ENCODE measurements at places on chromosomes 12 and 14.

DNA sequence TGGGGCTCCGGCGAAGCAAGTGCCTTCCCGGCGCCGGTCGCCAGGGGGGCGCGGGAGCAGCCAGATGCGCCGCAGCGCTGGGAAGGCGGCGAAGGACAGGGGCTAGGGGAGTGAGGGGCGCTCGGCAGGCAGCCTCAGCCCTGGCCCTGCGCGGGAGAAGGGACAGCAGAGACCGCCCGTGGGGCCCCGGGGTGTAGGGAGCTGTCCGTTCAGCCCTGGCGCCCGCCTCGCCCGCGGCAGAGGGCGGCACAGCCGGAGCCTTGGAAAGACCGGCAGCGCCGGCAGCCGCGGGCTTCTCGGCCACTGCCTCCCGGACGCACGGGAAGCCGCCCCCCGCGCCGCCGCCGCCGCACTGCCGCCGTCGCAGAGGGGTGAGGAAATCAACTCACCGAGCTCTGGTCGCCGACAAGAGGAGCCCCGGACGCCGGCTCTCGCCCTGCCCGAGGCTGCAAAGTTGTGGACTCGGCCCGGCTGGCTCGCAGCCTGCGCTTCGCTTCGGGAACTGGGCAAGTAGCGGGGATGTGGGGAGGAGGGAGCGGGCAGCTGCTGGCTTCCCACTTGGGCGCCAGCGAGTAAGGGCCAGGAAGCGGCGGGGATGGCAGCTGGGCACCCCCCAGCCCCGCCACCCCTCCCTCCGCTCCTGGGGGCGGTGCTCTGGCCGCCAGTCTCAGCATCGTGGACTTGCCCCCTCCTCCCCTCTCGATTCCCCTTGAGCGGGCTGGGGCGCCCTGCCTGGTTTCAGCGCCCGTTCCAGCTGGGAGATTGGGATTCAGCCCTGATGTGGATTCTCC is at the start of gene ZDHHC22:
TSS of gene ZDHHC22 (minus strand) at position 578 of the 791 bp plus-strand sequence. CDS start 2,053 bp downstream, outside the sequence.
- peak; percentile 86 for DNase-seq

DNA sequence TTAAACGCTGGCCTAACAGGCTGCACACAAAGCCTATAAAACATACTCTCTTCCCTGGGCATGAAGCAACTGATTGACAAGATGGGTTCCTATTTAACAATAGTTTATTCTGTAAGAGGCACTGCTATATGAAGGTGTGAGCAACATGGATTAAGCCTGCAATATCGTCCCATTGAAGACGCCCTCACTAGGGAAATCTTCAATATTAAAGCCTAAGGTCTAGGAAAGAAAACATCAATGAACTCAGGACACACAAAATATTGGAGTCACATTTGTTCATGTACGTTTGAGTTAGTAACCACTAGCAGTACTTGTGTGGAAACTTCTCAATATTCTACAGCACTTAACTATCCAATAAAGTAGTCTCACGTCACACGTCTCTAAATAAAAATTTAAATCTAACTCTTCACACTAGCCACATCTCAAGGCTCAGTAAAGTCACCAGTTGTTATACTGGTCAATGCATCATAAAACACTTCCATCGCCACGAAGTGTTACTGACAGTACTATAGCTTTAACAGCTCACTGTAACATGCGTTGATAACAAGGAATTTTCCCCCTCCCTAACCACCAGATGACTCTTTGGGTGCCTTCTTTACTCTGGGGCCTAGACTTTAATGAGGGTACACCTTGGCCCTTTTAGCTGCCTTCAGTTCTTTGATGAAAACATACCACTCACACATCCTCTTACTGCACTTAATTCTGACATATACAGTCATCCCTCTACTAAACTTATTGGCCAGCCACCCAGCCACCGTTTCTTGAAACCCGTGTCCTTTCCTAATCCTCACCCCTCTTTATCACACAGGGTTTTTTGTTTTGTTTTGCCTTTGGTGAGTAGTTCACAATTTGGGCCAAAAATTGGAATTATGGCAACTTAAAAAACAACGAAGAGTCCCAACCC is 50.1 kb upstream of the OR5AU1 start:
- no peak for DNase-seq

GRCh38 chr14:64416348-64416932 is 28.3 kb downstream of the MTHFD1 start:
- no peak for DNase-seq

- DNase-seq: no peak
These were observed 291.8 kb downstream of the TMEM121 start for GRCh38 chr14:105817971-105818711.

DNA sequence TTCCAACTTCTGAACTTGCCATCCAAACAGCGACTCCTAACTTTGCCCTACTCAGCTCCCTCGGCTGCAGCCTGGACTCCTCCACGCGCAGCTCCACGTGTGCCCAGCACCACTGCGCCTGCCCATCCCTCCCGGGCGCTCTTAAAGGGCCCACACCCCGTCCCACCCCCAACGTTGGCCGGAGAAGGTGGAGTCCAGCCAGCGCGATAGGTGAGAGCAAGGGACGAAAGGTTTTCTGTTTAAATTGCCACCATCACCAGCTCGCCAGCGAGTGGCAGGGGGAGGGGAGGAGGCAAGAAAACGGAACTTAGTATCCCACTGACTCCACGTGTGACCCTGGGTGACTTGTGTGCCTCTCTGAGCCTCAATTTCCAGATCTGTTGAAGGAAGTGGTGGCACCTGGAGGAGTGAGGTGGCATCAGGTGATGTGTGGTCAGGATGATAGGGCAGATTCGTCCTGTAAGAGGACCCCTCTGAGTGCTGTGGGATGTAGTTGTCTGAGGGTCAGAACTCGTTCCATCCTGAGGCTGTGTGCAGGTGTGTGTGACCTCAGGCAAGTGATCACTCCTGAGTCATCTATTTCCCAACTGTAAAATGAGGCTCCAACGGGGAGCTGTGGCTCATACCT is 59.7 kb downstream of the TRPV4 start:
- no peak for DNase-seq

DNA sequence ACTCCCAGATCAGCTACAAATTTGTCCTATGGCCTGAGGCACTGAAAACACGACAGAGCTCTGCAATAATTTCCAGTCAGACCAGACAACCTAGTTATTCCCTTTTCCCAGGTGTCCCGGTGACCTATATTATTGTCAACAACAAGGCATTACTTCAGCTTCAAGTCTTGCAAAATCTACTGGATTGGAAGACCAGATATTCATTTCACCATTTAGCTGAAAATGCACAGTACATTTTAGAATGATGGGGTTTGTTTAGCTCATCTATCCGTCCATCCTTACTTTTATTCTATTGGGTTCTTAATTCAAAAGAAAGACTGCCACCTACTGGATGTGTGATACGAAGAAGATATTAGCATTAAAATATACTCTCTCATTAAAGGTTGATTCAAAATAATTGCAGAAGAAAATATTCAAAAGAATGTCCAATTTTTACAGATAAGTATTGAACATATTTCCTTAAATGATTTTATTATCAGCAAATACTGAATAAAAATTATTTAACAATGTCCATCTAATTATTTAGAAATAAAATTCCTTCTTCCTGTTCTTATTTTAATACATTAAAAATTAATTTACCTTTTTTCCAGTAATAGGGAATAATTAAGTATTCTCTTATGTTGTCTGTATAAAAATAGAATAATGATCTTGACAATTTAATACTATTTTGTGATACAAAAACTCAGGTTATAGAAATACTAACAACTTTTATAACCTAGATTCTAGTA is 244.9 kb upstream of the LRIG3 start:
- peak; percentile 79 for DNase-seq

GRCh38 chr14:23141706-23142444 is 22.8 kb upstream of the CEBPE start:
- DNase-seq: peak; percentile 45

DNA sequence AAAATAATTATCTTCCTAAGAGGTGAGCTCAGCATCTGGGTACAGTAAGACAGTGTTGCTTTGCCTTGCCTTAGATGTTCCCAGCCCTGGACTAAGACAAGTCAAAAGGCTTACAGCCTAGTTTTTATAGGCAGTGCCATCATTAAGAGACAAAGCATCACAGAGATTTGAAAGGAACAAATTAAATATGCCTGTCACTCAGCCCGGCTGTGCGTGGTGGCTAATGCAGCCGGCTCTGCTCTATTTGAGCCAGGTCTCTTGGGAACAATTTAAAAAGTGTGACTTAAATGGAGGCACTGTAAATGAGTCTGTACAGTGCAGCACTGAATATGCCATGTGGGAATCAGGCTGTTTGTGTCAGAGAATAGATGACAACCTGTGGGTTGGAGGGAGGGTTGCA is 1687.4 kb upstream of the FLRT2 start:
- DNase-seq: peak; percentile 71

GRCh38 chr14:61622051-61622450 is 73.3 kb upstream of the HIF1A start:
- no peak for DNase-seq

DNA sequence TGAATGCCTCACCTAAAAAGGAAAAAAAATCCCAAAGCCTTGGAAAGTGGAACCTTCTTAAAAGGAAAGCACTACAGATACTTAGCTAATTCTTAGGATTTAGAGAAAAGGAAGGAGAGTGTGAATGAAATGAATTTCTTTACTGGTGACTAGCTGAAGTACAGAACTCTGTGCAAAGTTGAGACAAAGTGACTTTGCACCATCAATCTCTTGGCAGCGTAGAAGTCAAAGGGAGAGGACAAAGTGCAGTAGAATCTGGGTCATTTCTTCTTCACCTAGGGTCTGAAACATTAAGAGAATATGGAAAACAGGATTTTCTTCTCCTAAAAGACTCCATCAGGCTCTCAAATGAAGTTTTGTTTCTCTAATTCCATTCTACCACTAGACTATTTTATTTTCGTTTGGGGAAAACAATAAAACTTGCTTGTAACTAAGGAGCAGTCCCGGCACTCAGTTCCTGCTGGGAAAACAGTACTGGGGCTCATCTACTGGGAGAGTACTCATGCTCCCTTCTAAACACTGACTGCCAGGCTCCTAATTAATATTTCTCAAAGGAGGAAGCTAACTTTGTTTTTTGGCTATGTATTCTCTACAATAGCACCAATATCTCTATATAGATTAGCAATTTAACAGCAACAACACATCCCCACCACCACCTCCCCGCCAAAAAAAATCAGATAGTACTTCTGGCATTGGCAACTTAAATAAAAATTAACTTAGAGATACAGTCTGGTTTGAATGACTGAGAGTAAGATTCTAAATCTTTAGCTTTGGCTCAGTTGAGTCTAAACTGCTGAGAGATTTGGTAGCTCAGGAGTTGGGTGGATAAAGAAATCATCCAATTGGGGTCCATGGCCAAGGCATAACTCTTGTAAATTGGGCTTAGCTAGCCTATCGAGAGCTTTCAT is 110.7 kb downstream of the SLC15A5 start:
- DNase-seq: no peak

DNA sequence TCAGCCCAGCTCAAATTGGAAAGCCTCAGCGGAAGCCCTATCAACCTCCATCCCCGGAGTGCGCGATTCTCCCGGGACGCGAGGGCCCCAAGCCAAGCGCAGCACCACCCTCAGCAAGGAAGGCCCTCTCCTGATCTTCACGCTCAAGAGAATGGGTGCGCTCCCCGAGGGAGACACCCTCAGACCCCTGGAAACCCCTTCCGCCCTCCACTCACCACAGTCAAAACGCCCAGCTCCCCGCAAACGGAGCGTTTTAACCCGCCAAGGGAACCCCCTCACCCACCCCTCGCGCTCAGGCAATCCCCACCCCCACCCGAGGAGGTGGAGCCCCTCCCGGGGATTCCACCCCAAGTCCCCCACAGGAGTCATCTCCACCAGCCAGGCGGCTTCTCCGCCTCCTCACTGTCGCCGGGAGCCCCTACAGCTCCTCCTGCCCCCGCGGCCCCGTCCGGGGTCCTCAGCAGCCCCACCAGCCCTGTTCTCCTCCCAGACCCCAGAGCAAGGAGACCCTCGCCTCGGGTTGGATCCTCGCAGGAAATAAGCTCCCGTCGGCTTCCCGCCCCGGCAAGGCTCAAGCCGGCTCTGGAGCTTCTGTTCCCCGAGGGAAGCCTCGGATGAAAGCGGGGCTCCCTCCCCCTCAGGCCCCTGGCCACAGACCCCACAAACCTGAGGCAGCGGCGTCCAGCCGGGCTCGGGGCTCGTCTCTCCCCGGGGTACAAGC is 507 bp downstream of the BAZ2A start:
- peak; percentile 67 for DNase-seq

DNA sequence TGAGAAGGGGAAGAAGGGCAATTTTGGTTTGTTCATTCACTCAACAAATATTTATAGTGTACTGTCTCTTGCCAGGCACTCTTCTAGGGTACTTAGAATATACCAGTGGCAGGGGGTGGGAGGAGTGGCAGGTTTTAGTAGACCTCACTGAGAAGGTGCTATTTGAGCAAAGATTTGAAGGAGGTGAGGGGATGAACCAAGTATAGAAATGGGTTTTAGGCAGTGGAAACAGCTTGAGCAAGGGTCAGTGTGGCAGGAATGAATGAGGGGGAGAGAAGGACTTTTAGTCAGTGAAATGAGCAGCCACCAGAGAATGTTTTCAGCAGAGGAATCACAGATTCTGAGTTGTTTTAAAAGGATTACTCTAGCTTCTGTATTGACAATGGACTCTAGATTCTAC is 2.3 kb downstream of the PRIM1 start:
- DNase-seq: no peak

DNA sequence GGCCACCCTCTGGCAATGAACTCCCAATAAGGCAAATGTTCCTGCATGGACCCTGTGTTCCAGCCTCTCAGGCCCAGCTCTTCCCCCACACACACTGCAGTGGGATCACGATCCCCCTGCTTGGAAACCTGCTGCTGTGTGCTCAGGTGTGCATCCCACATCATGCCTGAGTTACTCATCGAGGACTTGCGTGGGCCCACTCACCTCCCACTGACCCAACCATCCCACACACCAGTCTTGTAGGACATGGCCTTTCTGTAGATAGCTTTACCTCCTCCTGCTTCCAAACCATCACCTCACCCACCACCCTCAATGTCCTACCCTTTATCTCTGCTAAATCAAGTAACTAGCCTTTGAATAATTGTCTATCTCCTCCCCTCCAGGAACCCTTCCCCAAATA is 24.6 kb downstream of the NPC2 start:
- DNase-seq: no peak

GRCh38 chr12:104456950-104457745 is 400 bp downstream of the CHST11 start:
- DNase-seq: peak; percentile 96

GRCh38 chr12:34286934-34287333 is 264.6 kb downstream of the ALG10 start:
- no peak for DNase-seq

DNA sequence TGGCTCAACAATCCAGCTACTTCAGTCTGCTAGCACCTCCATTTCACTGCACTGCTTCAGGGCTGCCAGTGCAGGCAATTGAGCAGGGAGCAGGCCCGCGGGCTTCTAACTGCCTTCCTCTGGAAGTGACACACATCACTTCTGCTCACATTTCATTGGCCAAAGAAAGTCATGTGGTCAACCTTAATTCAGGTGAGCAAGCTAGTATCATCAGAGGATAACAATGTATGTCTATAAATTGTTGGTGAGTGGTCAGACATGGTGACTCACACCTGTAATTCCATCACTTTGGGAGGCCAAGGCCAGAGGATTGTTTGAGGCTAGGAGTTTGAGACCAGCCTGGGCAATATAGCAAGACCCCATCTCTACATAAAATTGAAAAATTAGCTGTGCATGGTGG is 22.3 kb upstream of the CHGA start:
- DNase-seq: no peak

- no peak for DNase-seq
These were observed 3.7 kb downstream of the PPP4R4 start for GRCh38 chr14:94177806-94178205.

All from NCI-H1417 (cell line).